Coronary artery (tissue), 2 donors: ENCODE measurements at places on chromosomes 12 and 14.

GRCh38 chr12:22257100-22257499, 77.4 kb downstream of the ST8SIA1 start:
- DNase-seq: no peak

DNA sequence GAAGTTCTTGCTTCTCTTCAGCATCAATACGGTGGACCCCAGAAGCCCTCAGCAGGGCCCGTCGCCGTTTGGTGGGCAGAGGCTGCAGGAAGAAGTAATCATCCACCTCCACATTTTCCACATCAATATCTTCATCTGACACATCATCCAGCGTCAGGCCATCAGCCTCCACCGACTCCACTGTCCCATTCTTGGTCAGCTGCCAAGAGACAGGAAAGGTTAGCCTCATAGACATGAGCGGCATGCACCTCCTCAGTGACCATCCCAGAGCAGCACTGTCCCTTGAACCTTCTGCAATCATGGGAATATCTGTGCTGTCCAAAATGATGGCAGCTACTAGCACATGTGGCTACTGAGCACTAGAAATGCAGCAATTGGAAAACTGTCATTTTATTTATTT, 15.6 kb downstream of the CSRNP2 start:
- DNase-seq: no peak

DNA sequence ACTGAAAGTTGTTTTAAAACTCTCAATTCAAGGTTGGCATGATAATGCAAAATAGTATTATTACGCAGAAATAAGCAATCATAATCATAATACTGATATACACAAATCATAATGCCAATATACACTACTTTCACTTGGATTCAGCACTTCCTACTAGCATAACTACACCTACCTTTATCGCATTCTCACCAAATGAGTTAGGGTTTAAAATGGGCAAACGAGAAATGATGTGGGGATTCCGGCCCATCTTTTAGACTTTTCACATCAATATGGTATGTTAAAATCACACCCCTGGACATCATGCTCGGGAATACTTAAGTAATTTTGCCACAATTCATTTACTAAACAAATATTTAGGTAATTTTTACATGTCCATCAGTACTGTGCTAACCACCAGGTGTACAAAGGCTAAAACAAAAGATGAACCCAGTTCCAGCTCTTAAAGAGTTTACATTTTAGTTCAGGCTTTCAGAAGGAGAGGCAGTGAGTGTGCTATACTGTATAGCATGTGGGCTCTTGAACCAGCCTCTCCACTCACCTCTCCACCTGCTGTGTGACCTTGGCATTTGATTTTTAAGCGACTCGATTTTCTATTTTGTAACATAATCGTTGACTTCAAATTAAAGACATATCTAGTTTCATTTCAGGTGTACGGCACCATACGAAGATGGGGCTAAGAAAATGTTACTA, 1.1 kb upstream of the USP15 start:
- DNase-seq: no peak

DNA sequence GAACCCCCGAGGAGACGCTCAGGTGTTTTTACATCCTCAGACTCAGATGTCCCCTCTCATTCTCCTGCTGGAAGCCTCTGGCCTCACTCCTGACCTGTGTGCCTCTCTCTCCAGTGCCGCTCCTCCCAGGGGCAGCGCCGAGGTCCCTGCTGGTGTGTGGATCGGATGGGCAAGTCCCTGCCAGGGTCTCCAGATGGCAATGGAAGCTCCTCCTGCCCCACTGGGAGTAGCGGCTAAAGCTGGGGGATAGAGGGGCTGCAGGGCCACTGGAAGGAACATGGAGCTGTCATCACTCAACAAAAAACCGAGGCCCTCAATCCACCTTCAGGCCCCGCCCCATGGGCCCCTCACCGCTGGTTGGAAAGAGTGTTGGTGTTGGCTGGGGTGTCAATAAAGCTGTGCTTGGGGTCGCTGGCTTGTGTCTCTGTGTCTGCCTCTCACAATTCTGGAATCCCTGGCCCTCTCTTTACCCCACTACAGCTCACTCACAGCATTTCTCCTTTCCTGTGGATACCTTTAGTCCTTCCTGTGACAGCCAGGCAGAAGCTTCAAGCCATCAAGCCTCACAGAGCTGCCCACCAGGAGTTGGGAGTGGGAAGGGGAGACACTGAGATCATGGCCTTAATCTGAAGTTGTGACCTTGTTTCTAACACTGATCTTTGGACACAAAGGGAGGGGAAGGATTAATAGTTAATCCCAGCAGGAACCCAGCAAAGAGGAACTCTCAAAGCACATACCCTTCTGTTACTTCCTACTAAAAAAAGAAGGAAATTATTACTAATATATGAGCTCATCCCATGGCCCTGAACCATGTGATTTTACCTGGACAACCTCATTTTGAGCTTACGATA, 1.1 kb upstream of the SOAT2 start:
- no peak for DNase-seq

GRCh38 chr12:52087961-52088820, 8.7 kb downstream of the SMIM41 start:
- DNase-seq: no peak

DNA sequence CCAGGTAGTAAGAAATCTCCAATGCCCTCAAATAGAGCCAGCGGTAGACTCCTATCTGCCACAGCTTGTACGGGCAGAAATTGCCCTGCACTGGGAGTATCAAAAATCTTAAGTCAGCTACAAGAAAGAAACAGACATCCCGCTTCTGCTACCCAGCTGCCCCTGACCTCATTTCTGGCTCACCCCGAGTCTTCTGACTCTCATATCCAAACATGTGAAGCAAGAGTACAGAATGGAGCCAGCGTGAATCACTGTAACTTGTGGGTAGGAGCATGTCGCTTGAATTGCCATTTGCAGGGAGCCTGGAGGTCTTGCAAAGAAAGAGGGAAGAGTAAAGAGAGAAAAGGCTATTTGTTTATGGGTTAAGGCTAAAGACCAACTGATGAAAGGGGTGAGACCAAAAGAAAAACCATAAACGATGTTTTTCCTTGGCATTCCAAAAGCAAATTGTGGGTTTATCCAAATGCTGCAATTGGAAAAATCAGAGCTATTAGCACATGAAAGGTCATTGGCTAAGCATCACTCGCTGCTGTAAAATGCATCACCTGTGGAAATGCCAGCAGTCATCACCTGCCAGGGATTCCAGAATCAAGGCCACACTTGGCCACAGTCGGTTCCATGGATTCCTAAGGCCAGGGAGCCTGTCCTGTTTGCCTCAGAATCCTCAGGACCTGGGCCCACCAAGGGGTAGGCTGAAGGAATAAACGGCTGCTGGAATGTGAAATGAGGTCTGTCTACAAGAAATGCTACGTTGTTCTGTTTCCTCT, 86.6 kb downstream of the FOXN3 start:
- DNase-seq: no peak
